ENCODE measurements at places on chromosomes 11 and 22. TPM values are rescaled to one million over a fixed set of nuclear protein-coding genes. Genes with fewer than 3 reads are reported as not detected.

Gene LPXN
- total RNA-seq: 121 TPM

Gene ZBTB16
- total RNA-seq: 3.3 TPM

GRCh38 chr11:134742224-134742612 lies 330.2 kb upstream of the B3GAT1 start:
- DNase-seq: peak; percentile 25

DNA sequence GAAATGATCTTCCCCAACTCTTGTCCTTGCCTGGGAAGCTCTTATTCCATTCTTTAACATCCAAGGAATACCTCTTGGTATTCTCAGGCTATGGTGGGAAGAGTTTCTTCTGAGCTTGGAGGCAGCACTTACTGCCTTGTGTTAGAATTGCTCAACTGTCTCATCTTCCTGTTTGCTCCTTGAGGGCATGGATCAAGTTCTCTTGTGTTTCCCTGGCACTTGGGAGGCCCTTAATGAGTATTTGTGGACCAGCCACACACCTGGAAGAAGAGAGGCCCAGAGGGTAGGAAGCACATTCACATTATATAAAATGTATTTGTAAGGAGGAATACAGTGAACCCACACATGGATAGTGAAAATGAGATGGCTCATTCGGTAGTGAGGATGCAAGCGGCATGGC lies 3.4 kb upstream of the SORL1-AS1 start:
- no peak for DNase-seq

DNA sequence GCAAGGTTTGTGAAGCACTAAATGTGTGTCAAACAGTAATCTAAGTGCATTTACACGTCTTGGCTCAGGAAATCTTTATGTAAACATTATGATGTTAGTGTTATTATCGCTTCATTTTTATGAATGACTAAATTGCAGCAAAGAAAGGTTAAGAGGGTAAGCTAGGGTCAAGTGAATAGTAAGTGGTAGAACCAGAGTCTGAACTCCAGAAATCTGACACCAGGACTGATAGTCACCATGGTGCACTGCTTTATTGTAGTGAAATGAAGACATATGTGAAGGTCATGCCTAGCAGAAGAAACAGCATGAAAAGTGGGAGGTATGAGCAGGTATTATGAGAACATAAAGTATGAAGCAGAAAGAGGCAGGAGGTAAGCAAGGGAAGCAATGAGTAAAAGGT lies 368.7 kb upstream of the TENM4 start:
- no peak for DNase-seq

Data from activated T-cell treated with anti-CD3 and anti-CD28 coated beads, Interleukin-2, amount 50 U/mL, for 72 hours (primary cell).